ENCODE measurements at places on chromosomes 12 and 14.

DNA sequence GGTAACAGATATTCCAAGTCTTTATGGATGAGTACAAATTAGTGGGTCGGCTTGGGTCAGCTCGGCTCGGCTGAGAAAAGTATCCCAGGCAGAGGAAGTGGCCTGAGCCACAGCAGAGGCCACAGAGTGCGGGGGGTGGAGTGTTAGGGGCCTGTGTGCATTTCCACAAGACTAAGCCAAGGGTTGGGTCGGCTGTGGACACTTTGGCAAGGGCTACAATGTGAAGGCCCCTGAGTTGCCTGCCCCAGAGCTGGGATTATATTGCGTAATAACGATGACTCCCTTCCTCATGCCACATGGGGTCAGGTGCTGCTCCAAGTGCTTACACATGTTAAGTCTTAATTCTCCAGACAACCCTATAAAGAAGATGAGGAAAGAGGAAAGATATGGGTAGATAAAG is 11.4 kb downstream of the EVL start:
- no peak for DNase-seq

GRCh38 chr12:45670346-45671065 is 59.0 kb upstream of the ARID2 start:
- DNase-seq, result no peak

- DNase-seq, result no peak
These were observed 54.5 kb downstream of the PPP2R5C start for GRCh38 chr14:101815994-101816393.

GRCh38 chr12:113137861-113138783 is 2.6 kb upstream of the RASAL1 start:
- no peak for DNase-seq

- no peak for DNase-seq
These were observed 251.3 kb downstream of the ALX1 start for GRCh38 chr12:85531341-85531740.

DNA sequence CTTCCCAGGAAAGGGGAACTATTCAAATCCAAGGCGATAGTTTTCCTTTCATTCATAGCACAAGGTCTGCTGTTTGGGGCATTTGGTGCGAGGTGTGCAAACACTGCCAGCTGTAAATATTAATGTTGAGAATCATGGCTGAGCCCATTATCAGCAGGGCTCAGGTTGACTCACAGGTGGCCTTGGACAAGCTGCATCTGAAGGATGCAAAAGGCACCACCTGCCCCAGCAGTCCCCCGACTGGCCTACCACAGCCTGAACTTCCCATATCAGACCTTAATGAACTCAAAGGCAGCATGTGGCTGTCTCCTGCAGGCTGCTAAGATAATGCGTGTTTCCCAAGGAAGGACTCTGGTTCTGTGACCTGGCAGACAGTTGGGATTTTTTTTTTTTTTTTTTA is 93.3 kb upstream of the MAP1LC3B2 start:
- no peak for DNase-seq

DNA sequence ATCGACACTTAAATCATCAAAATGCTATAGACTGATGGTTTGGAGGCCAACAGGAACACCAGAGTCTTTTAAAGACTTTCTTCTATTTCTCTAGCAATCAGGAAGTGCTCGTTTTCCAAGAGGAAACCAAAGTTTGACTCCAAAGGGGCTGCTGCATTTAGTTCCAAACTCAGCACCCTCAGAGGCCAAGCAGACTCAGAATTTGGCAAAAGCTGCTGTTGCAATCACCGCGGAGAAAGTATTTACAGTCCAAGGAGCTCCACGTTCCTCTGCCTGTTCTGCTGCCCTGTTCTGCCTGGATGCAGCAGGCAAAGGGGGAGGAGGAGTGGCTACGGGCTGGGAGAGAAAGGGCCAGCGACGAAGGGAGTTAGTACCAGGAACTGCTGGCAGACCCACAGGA is 325.1 kb downstream of the BCL11B start:
- no peak for DNase-seq

GRCh38 chr14:72479461-72479931 is 414.4 kb downstream of the DPF3 start:
- no peak for DNase-seq

- DNase-seq, result no peak
These were observed 165.7 kb downstream of the AKAP6 start for GRCh38 chr14:32494609-32495434.

DNA sequence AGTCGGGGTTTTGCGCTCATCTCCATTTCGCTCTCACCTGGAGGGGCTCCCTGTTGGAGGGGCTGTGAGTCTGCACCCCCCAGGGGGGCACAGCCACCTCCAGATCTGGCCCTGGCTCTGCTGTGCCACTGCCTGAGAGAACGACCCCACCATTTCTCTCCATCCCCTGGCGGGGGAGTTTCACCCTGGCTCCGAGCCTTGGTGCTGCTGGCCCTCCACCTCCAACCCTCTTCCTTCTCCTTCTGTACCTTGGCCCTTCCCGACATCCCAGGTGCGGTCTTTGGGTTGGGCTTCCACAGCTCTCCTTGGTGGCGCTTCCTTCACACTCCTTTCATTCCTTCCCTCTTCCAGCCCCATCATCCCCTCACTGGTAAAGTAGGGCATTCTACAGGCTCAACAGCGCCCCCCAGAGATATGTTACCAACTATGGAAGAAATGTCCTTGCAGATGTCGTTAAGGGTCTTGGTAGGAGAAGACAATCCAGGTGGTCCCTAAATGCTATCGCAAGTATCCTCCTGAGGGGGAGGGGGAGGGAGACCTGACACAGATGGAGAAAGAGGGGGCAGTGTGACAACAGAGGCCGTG is 16.3 kb downstream of the SERPINA1 start:
- DNase-seq, result no peak

DNA sequence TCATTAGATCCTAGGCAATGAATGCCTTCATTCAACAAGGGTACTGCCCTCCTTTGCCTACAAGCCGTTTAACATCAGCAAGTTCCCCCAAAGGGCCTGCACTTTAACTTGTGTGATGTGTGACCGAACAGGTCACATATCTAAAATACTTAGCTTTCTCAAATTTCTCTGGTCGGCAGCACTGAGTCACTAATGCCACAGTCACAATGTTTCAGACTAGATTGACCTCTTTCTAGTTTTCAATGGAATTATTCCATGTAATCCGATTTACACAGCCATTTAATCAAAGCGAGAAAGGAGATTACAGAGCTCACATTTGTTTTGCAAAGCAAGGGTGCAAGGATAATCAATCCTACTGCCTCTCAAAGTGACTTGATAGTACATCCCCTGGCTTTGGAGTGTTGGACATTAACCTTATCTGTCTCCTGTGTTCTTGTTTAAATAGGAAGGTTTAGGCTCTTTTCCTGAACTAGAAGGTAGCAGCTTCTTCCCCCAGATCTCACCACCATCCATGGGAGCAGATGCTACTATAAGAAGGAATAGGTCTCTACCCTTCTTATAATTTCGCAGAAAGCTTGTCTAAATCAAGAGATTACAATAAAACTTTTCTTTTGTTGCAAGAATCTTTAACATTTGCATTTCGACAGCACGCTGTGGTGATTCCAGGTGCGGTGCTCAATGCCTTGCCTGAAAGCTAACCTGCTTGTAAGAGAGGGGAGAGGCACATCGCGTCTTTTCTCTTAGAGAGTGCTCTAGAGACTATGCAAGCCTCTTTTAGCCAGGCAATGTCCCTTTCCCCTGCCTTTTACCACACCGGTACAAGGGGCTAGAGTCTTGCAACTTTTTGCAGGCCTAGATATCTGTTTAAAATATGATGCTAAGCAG is 1.8 kb downstream of the KITLG start:
- no peak for DNase-seq

GRCh38 chr14:71716041-71716772 is 216.0 kb upstream of the RGS6 start:
- no peak for DNase-seq

DNA sequence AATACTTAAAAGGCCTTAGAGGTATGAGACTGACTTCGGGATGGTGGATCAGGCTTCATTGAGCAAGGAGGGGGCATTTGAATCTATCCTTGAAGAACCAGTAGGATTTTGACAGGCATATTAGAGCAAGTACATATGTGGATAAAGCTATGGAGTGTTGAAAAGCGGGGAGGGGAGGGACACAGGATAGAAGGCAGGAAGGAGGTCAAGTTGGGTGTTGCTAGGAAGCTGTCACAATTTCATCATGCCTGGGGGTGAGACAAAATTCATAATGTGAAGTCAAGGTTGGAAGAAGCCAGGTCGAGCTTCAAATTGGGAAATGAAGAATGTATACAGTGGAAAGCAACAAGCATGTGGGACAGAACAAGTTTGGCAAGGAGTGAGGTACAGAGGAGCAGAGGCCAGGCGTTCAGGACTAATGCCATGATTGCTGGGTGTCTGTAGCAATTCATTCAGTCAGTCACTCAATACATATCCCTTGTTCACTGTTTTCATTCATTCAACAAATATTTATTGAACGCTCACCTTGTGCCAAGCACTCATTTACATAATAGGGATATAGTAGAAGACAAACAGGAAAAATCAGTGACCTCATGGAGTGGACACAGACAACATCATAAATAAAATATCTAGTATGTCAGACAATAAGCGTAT is 58.3 kb upstream of the LTA4H start:
- no peak for DNase-seq

All from GM12891 (cell line).